ENCODE measurements at places on chromosomes 7 and 10. TPM values are rescaled to one million over a fixed set of nuclear protein-coding genes. Genes with fewer than 3 reads are reported as not detected.

- no peak for DNase-seq
Measured at GRCh38 chr7:135204876-135205275, 6.5 kb downstream of the WDR91 start.

Gene WEE2
- total RNA-seq, result not detected

- no peak for DNase-seq
Measured at GRCh38 chr10:86390337-86391120, 23.9 kb upstream of the GRID1 start.

- DNase-seq, result peak; percentile 98
Measured at GRCh38 chr7:26155531-26156375, 3.8 kb downstream of the NFE2L3 start.

- DNase-seq, result no peak
Measured at GRCh38 chr10:73552819-73553715, 38.1 kb downstream of the USP54 start.

GRCh38 chr10:60208676-60209269 lies 180.9 kb downstream of the ANK3 start:
- peak; percentile 6 for DNase-seq

DNA sequence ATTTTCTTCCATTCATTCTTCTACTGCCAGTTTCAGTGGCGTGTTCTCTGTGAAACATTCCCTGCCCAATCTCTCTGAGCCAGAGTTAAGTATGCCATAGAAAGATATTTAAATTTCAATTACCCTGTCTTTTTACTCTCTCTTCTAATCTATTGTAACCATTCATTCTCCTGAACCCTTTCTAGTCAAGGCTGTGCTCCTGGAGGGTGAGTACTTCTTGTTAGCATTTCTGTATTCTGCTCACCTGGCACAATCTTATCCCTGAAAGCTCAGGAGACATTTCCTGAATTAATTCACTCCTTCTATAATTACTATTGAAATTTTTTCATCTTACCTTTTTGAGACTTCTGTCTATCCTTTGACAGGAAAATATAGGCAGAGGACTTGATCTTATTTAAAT lies 271.7 kb downstream of the HGF start:
- DNase-seq, result no peak

- no peak for DNase-seq
Measured at GRCh38 chr7:111026806-111027205, 64.1 kb upstream of the LRRN3 start.

DNA sequence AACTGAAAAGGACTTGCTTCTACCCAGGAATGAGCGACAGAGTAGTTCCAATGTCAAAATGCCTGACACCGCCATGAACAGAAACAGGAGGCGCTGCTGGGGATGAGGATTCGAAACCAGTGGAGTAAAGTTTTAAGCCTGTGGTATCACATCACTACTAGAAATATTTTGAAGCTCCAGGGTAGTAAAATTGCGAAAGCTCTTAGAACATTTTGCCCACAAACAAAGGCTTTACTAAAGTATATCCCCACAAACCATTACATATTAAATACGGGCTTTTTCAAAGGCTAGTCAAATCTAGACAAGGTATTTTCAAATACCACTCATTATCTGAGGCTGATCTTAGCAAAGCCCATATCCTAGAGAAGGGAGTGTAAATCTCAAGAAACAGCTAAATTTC lies 2.4 kb downstream of the PRDX3 start:
- DNase-seq, result no peak

Gene HMX2
- 1.3 TPM for total RNA-seq

- DNase-seq, result no peak
Measured at GRCh38 chr7:155169498-155170065, 99.5 kb downstream of the HTR5A start.

Gene MRLN
- not detected for total RNA-seq

- no peak for DNase-seq
Measured at GRCh38 chr7:140015471-140015970, 47.2 kb downstream of the PARP12 start.

DNA sequence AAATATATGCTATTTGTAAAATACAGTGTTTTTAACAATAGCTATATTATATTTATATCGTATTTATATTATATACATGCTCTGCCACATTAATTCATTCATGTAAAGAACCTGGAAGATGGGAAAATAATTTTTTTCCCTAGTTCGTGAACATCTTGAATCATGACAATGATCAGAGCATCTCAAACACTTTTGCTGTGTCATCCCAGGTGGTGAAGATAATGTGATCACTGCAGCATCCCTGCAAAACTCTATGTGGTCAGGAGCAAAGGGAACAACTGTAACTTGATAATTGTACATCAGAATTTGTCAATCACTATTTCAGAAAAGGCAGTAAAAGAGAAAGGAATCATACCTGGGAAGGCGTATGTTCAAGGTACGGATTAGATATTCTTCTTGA lies 39.3 kb downstream of the RAPGEF5 start:
- DNase-seq, result no peak

Gene CYP2C8
- not detected for total RNA-seq

Gene CALHM1
- total RNA-seq, result not detected

- no peak for DNase-seq
Measured at GRCh38 chr7:138834583-138834982, 36.6 kb upstream of the ATP6V0A4 start.

GRCh38 chr7:106047818-106048705 lies 64.0 kb downstream of the SYPL1 start:
- DNase-seq, result no peak

- no peak for DNase-seq
Measured at GRCh38 chr7:28990200-28990960, 32.2 kb upstream of the TRIL start.

GRCh38 chr10:112288486-112288885 lies 5.3 kb downstream of the TECTB start:
- DNase-seq, result no peak

- no peak for DNase-seq
Measured at GRCh38 chr10:58853668-58854067, 322.8 kb upstream of the PHYHIPL start.

DNA sequence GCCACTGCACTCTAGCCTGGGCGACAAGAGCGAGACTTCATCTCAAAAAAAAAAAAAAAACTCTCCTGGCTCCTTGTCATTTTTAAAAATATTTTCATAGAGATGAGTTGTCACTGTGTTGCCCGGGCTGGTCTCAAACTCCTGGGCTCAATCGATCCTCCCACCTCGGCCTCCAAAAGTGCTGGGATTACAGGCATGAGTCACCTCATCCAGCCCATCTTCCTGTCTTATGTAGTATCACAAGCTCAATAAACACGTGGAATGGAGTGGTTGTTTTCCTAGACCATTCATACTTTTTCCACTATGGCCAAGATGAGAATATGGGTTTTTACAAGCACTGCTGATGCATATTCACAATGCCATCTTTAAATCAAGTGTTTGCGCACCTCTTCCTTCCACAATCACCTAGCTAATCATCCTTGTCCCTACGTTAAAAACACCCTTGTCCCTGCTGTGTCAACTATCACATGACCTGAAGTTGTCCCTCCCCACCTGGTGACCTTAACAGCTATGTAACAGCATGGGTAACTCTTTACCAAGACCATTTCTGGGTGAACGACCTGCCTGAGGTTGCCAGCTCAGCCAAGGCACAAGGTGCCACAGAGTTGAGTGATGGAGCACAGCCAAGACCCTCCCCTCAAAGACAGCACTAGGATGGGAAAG lies 21.3 kb downstream of the DLG5 start:
- no peak for DNase-seq

- DNase-seq, result peak; percentile 53
Measured at GRCh38 chr7:74474271-74474865, 20.7 kb downstream of the GTF2IRD1 start.

Gene TFPI2
- total RNA-seq, result 113 TPM

Gene CDNF
- total RNA-seq, result not detected

Gene ARMC10
- 96.0 TPM for total RNA-seq

Gene PLEKHS1
- total RNA-seq, result not detected

Gene IFIT1B
- not detected for total RNA-seq

DNA sequence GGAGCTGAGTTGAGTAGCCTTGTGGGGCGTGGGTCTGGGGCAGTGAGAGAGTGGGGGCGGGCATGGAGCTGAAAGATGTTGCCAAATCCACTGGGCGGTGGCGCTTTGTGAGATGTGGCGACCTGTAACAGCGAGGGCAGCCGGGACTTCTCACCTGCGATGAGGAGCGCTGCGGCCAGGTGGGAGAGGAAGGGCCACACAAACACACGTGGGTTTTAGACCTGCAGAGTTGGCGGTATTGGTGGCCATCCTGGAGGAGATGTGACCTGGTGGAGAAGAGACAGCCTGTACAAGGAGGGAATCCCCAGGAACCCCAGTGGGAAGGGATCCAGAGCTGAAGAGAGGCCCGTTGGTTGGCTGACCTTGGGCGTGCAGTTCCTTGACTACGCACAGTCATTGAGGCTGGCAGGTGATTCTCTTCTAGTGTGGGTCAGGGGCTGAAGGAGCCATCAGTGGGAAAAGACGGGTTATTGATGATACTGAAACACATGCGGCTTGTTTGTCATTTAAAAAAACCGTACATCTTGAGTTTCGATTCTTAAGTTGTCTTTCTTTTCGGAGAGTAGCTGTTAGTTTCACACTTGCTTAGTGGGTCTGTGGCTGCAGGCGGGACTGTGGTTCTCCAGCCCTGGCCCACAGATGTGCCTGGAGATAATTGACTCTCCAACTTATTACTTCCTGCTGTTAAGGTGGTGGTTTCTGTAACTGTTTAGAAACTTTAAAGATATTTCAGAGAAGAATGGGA lies 2.4 kb downstream of the CHST12 start:
- DNase-seq, result no peak

DNA sequence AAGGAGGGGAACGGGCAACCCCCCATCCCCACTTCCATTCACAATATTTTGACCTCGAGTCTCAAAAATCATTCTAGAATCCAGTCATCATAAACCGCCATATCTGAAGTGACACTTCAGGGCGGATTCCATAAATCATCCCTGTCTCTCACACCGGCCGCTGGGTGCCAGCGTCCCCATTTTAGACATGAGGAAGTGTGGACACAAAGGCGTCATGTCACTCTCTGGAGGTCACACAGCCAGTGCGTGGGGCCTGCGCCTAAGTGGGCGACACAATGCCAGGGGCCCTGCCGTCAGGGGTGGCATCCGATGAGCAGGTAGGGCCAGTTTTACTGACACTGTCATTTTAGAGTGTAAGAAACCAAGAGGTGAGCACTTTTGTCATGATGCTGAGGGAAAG lies 19.5 kb downstream of the KCNH2 start:
- no peak for DNase-seq

Gene SEMA3E
- 6.0 TPM for total RNA-seq

Gene DGKB
- 0.11 TPM for total RNA-seq

Gene ELOVL3
- not detected for total RNA-seq

Gene EMX2
- total RNA-seq, result 3.9 TPM

GRCh38 chr10:31296754-31297153 lies 22.3 kb upstream of the ZEB1 start:
- no peak for DNase-seq

DNA sequence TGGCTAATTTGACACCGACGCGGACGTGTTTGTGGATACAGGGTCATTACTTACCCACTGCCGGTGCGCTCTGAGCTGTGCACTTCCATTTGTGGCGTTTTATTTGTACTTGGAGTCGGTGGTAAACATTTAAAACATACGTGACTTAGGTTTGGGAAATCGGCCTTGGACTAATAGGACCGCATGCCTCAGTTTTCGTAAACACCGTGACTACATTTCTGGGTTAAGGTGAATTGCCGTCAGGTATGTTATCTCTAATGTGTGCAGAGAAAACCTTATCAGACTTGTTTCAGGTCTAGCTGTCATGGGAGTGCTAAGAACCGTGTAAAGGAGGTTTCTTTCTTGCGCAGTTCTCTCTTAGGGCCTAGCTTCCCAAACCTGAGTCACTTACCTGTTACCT lies 51.7 kb upstream of the NCF1 start:
- DNase-seq, result no peak

- DNase-seq, result peak; percentile 15
Measured at GRCh38 chr10:88672041-88672440, 7.8 kb downstream of the LIPF start.

Gene HTR5A
- total RNA-seq, result not detected

Gene SP4
- 15.3 TPM for total RNA-seq

Gene SYT15
- total RNA-seq, result 0.11 TPM

DNA sequence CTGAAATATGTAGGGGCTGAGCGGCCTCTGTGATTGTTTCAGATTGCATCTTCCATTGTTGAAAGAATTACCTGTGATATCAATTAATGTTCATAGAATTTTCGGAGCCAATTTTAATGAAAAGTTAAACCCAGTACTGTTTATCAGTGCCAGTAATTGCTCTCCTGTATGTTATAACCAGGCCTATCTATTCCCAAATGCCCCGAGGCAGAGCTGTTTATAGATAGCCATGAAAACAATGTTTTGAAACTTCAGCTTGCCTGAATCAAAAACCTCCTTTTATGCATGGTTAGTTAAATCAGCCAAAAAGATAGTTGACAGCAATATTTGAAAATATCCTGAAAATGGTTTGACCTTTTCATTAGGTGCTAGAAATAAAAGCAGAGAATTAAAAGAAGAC lies 50.1 kb upstream of the HDAC9 start:
- no peak for DNase-seq

DNA sequence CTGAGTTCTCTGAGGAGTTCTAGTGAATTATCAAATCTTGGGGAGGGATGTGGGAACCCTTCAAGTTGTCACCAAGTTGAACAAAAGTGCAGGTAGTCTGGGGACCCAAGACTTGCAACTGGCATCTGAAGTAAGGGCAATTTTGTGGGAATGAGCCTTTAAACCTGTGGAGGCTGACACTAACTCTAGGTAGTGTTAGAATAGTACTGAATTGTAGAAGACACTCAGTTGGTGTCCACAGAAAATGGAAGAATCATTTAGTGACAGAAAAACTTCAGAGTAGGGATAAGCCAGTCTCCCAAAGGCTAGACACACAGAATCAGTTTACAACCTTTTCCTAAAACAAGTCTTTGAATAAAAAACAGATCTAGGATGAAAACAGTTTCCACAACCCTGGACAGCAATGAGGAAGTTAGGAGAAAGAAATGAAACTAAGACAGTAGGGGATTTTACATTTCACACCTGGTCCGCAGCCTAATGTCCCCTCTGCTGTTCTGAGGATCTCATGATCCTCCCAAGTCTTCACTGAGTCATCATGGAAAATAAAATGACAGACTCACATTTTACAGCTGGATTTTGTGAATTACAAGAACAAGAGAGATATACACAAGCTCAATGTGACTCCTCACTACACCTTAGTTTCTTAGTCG lies 23.0 kb upstream of the ING3 start:
- DNase-seq, result no peak

Gene IDI2
- not detected for total RNA-seq

Gene RHEB
- total RNA-seq, result 426 TPM

GRCh38 chr10:873020-873419 lies 58.5 kb downstream of the LARP4B start:
- DNase-seq, result no peak

Data from Daoy (cell line).